MM.1S (cell line): ENCODE measurements at places on chromosomes 13 and 19.

DNA sequence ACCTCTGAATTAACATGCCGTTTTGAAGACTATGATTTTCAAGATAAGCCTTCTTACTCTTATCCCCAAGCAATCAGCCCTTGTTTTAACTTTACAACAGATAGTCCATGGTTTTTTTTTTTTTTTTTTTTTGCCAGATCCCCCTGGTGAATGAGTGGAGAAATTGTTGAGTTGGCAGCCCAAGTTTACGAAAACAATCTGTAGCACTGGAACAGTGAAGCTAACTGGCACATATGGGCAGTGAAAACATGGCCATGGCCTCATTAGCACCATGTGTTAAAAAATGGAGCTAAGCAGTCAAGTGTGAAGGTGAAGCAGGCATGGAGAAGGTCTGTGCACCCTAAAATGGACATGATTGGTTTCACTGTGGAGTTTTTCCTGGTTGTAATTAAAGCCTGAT, 812.1 kb upstream of the MIR17HG start:
- DNase-seq, result no peak

DNA sequence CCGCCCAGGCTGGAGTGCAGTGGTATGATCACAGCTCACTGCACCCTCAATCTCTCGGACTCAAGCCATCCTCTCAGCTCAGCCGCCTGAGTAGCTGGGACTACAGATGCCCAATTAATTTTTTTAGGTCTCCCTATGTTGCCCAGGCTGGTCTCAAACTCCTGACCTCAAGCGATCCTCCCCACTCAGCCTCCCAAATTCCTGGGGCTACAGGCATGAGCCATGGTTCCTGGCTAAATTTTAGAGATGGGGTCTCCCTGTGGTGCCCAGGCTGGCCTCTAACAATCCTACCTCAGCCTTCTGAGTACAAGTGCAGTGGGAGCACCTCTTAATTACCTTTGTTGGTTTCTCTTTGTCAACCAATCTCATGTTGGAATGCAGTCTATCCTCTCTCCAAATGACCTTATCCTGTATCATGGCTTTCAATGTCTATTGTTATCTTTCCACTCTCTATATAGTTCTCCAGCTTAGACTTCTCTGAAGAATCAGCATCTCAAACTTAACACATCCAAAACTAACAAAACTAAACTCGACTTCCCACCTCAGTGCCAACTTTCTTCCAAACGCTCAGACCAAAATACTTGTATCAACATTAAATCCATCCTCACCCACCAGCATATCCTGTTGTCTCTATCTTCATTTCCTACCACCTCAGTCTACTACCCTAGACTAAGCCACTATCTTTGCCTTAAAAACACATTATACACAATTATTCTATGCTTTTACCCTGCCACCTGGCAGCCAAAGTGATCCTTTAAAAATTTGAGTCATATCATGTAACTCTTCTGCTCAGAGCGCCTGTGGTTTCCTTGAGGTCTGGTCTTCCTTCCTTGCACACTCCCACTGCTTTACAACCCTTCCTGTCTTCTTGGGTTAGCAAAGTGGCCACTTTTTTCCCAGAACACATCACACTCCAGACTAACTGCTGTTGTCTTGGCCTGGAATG, 6.7 kb downstream of the TPT1 start:
- no peak for DNase-seq

DNA sequence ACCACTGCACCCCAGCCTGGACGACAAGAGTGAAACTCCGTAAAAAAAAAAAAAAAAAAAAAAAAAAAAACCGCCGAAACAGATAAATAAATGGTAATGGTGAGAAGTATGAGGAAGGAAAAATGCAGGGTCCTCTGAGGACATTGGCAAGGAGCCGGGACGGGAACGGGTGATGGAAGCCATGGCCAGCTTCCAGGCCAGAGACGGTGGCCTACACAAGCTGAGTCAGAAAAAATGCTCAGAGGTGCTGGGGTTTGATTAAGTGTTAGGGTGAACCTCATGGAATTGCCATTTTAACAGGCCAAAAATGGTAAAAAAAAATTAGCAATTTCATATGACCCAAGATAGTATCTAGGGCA, 866 bp upstream of the ZSWIM4 start:
- DNase-seq, result no peak

DNA sequence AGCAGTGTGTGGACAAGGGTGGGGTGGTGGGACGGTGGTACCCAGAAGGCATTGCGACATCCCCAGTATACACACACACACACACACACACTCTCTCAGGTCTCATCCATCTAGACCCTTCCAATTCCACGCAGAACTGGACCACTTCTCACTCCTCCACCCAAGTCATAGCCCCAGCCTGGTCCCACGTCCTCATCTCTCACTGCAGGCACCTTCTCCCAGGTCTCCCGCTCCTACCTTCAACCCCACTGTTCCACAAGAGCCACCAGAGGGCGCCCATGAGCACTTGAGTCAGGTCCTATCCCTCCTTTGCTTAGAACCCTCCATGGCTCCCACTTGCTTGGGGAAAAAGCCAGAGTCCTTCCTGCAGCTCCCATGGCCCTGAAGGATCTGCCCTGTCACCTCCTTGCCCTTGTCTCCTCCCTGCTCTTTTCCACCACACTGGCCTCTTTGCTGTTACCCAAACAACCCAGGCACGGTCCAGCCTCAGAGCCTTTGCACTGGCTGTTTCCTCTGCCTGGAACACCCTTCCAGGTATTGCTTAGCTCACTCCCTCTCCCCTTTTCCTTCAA, 62.6 kb downstream of the IER2 start:
- peak; percentile 43 for DNase-seq

DNA sequence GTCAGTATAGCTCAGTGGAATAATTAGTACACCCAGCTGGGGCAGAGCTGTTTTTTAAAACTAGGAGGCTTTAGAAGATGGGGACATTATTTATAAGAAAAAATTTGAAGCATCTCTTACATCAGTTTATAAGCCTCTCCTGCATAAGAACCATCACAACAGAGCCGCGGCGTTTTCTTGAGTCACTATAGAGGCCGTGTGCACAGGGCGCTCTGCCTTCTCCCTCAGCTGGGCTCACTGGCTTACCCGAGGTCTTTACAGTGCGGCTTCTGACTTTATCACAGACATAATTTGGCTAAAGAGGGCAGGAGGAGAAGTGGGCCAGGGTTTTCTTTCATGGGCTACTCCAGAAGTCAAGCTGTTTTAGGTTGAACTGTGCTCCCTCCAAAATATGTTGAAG, 135.5 kb upstream of the RNF113B start:
- no peak for DNase-seq

GRCh38 chr13:106814463-106814862, 246.5 kb upstream of the ARGLU1 start:
- DNase-seq, result no peak

- no peak for DNase-seq
Measured at GRCh38 chr19:3656073-3656746, 29.6 kb upstream of the CACTIN start.

- DNase-seq, result no peak
Measured at GRCh38 chr13:97379386-97379785, 54.6 kb upstream of the RAP2A start.

GRCh38 chr13:100560498-100561157, 28.0 kb downstream of the GGACT start:
- no peak for DNase-seq

GRCh38 chr13:33937373-33938098, 119.6 kb downstream of the RFC3 start:
- DNase-seq, result no peak

- DNase-seq, result no peak
Measured at GRCh38 chr19:18591735-18592385, 3.3 kb downstream of the REX1BD start.

- DNase-seq, result no peak
Measured at GRCh38 chr13:112202266-112202665, 135.3 kb downstream of the SOX1 start.

DNA sequence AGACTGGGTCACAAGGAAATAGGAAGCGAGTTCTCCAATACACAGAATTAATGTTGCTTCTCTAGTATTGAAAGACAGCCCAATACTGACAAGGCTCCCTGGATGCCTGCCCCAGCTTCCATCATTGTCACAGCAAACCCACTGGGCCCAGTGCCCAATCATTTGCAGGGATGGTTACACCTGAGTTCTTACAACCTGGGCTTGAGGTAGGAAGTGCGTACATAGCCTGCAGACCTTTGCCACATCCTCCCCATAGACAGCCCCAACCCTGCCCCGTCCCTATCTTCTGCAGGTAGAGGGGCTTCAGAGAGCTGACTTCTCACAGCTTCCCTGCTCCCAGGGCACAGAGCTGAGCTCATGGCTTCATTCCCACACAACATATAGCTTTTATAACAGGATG, 108.1 kb upstream of the UBL3 start:
- DNase-seq, result no peak

GRCh38 chr13:27117952-27118351, 53.7 kb downstream of the USP12 start:
- DNase-seq, result no peak

DNA sequence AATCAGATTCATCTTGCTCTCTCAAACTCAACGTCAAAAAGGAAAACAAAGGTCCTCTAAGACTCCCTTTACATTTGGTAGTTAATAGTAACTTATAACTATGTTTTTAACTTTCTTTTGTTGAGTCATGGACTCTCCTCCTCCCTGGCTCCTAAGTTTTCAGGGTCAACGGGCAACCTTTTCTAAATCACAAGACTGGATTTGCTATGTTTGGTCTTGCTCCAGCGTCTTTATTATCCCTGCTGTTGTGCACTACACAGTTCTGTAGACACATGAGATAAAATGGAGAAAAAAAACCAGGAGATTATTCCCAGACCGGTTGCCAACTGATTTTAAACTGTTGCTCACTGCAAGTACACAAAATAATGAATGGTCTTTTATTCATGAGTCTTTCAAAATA, 1.9 kb upstream of the ITM2B start:
- DNase-seq, result no peak

GRCh38 chr13:23322353-23323336, 110.9 kb downstream of the SACS start:
- no peak for DNase-seq

GRCh38 chr13:113465300-113465699, 12.0 kb upstream of the ADPRHL1 start:
- peak; percentile 81 for DNase-seq

DNA sequence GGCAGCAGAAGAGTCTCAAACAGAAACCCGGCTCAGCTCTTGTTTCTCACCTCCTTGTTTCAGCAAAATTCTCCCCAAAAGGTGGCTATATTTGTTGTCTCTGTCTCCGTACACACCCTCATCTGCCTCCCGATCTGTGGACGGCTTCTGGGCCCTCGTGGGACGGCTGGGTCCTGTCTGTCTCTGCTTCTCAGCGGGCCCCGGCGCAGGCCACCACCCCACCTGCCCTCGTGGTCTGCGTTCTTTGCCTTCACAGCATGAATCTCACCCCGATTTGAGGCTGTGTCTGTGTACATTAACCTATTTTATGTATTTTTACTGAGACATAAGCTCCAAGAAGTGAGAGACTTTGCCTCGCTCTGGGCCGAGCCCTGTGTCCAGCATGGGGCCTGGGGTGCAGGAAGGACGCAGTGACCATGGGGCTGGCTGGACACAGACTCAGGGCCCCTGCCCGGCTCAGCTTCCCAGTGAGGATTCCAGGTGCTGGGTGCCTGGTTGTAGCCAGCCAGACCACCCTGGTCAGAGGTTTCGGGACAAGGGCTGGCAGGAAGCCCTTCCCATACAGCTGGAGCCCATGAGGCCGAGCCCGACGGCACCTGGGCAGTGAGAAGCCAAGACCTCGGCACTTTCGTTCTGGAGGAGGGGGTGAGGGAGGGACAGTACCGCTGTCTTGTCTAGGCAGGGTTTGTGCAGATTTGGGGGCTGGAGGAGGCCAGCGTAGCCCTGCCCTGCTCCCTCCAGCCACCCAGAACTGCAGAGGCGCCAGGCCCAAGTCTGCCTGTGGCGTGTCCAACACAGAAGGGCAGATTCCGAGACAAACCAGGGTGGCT, 78.5 kb upstream of the MCF2L start:
- no peak for DNase-seq

DNA sequence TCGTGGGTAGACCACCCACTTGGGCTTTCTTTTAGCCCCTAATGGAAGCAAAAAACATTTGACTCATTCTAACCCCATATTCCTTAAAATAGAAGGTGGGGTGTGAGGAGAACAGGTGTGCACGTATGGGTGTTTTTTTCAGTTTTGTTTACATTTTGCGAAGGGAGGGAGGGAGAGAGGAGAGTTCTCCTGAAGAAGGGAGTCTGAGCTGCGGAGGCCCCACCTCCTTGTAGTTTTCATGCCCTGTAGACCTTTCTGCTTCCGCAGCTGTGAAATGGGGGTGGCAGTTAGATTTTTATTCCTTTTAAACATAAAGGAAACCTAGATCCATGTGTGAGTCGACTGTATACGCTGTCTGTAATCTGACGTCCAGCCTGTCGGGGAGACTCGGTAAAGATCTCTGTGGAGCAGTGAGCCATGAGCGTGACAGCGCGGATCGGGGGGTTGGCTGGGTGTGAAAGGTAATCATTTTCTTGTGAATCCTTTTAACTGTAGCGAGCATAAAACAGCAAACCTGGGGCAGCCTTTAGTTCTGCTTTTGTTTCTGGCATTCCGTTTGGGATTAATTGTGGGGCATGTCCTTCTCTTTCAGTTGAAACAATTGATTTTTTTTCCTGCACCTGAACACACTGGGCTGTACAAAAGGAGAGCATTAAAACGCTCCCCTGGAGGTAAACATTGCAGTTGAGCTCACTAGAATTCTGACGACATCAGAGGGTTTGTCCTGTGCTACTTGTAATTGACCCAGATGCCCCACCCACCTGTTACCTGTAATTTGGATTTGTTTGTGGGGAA, 2.3 kb downstream of the UPF1 start:
- DNase-seq, result peak; percentile 56

DNA sequence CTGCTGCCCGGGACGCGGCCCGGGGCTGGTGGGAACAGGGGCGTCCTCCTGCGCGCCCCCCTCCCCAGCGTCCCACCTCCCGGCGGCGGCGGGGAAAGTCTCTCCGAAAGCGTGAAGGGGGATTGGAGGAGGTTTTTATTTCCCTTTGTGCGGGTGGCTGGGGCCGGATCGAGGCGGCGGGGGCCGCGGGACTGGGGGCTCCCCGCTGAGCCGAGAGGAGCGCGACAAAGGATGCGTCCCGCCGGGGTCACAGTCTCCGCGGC, 132 bp downstream of the SHD start:
- no peak for DNase-seq

- no peak for DNase-seq
Measured at GRCh38 chr13:50406831-50407230, 391.6 kb downstream of the KCNRG start.

DNA sequence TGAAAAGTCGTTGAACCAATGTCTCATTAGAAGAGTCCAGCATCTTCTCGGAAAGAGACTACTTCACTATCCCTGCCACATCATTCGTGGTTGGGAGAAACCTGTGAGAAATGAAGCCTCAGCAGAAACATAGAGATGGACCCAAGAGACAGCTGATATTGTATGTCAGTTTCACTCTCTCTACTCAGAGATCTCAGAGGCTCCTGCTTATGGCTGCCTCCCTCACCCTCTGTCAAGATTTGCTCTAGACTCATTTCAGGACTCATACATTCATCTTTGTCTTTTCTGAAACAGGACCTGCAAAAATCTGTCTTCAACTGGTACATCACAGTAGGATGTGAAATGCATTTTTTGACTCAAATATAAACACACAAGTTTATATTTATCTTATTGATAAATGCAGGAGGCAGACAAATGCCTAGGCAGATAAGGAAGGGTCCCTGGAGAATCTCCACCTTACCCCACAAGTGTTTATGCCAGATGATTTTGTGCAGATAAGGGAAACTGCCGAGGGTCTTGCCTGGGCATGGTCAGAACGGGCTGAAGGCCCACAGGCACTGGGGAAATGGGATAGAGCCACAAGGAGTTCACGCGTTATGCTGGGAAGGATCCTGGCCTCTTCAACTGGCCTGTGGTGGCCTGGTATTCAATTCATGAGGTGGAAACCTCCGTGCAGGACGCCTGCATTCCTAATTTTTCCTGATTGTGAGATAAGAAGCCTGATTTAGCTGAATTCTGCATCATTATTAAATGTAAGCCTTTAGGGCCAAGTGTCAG, 1834.0 kb upstream of the PCDH20 start:
- no peak for DNase-seq
